ENCODE measurements at places on chromosomes 3 and 15.
A peak's percentile ranks its signal among the peaks of the same experiment; 100 is the strongest.

GRCh38 chr15:94453227-94453988 lies 222.0 kb downstream of the MCTP2 start:
- no peak for DNase-seq

DNA sequence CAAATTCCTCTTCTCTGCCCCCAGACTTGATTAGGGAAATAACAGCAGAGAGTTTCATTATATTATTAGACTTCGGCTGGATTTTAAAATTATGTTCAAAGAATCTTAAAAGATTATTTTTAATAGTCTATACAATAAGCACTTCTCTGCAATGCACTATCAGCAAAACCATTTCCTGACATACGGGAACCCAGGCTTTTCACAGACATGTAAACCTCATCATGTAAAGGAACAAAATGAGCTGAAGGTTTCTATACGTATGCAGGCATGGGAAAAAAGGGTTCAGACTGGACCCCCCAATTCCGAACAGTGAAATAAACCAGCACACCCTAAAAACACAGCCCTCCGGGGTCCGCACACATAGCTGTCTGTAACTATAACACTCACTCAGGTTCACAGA lies 77.5 kb upstream of the LMOD3 start:
- DNase-seq: no peak

- no peak for DNase-seq
Measured at GRCh38 chr3:152539191-152539764, 270.5 kb downstream of the MBNL1 start.

- no peak for DNase-seq
Measured at GRCh38 chr3:73707772-73708171, 83.0 kb upstream of the PDZRN3 start.

DNA sequence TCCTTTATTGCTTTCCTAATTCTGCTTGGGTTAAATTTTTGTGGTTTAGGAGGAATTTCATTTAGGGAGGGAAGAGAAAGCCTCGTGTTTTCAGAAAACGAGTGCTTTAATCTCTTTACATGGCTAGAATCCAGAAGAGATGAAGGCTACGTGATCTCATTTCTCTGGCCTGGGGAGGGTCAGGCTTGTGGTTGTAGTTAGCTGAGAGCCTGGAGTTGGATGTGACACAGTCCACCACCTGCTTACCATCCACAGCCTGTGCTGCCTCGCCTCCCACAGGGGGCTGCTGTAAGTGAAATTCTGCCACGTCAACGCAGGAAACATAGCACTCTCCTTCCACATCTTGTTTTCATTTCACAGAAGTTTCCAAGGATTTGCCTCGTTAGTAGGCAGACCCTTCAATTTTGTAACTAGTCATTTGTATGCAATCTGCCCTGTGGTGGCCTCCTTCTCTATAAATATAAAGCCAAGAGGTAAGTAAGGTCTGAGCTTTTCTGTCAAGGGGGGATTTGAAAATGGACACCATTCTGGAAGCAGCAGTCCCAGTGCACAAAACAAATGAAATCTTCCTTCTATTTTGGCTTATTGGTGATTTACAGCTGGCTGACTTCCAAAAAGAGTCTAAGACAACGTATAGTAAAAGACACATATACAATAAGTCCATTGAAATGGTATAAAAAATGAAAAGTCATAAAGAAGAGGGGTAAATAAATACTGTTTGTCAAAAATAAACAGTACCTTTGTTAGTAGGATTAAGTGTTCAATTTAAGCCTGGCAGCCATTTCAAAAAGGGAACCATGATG lies 3.4 kb downstream of the GXYLT2 start:
- DNase-seq: no peak

DNA sequence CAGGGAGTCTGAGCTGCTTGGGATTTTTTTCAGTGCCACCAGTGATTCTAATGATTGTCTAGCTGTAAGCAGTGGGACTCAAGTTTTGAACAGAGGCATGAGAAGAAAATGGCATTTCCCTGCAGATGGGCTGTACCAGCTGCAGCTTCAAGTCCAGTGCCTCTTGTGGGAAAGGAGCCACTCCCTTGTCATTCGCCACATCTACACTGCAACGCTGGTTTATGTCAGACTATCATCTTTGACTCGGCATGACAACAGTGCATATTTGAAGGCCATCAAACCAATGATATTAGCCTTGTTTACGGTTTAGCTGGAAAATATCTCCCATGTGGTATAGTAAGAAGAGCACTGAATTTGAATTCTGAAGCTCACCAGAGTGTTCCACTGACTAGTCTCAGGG lies 22.2 kb downstream of the SCG5 start:
- no peak for DNase-seq

- no peak for DNase-seq
Measured at GRCh38 chr15:55739641-55740040, 3.3 kb downstream of the PRTG start.

GRCh38 chr3:108713816-108714215 lies 43.4 kb downstream of the RETNLB start:
- no peak for DNase-seq

DNA sequence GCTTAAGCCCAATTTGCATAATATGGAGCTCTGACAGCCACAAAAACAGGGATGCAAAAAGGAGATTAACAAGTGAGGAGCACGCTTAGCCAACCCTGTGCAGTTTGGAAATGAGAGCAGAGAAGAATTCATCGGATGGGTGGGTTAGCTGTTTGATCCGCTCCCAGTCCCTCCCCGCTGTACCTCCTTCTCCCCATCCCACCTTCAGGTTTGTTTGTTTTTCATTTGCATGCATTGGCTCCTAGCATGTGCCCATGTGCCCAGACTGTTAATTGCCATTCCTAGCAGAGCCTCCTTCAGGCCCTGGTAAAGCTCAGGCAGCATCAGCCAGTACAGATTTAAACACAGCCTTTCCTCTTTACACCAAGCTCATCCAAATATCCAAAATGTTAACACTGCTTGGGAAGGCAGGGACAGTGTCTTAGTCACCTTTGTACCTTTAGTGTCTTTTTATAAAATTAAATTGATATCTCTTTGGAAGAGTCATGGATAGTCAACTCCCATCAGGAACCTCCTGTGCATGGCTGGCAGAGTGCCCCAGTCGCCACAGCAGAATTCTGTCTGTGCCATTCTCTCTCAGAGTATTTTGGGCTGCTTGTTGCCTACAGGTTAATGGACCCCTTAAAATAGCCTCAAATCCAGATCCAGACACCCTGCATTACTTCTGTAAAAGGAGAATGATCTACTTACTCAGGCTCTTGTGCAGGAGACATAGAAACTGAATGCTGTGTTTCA lies 244.2 kb downstream of the LSAMP start:
- no peak for DNase-seq

DNA sequence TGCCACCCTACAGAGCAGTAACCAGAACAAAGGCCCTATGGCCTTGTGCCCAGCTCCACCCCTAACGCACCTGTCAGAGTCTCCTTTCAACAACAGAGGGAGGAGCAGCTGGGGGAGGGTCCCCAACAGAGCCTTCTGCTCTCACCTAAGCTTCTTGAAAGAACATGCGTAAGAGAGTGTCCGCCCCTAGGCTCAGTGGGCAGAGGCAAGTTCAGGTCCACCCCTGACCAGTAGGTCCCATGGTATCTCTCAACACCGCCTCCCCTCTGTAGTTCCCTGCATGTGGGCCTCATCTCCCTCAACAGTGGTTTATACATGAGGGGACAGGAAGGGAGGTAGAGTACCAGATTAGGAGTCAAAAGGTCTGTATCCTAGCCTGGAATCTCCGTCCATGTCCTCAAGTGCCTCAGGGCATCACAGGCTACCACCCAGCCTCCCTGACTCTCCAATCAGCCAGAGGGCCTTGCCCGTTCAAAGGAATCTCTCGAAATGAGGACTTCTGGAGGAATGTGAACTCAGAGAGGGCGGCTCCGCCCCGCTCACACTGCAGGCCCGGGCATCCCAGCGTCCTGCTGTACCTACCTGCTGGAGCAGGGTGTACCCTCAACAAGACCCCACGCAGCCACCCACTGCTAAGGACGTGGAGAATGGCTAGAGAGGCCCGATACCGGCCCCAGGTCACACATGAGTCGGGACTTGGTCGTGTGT lies 680 bp downstream of the POC1A start:
- DNase-seq: peak; percentile 70

DNA sequence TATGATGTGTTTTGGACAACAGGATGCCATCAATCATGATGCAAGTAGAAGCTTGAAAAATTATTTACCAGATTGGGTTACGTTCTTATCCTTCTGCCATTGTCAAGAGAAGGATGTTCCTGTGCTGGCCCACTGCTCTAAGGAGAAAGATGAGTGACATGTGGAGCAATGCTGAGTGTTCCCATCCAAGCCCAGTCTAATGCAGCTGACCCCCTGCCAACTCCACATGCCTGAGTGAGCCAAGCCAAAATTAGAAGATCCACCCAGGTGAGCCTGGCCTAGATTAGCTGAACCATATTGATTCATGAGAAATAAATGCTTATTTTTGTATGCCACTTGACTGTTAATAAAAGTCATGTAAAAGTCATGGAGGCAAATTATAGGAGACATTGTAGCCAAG lies 446.5 kb downstream of the CNTN3 start:
- no peak for DNase-seq

- DNase-seq: peak; percentile 56
Measured at GRCh38 chr3:114608293-114608692, 314.5 kb downstream of the TIGIT start.

DNA sequence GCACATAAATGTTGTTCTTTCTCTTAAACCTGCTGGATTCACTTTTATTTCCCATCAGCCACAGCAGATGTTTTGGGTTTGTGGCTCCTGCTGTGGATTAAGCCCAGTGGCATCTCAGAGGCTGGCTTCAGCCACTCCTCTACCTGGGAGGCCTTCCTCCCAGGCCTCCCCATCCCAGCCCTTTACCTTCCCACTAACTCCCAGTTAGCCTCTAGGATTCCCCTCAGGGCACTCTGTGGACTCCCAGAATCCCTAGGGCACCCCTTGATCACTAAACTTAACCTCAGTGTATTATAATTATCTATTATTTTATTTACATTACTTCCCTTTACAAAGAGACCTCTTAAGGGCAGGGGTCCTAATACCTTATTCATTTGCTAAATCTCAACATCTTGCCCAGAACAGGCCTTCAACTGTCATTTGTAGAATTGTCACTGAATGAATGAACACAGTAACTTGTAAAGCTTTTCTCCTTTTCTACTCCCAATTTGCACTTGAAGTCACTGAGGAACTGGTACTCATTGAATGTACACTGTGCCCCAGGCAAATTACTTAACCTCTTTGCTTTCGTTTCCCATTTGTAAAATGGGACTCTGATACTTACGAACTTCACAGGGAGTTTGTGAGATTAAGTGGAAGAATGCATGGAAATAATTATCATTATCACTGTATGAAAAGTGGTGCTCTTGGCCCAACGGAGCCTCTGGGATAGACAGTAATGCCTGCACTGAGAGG lies 8.3 kb downstream of the CCDC13 start:
- no peak for DNase-seq

DNA sequence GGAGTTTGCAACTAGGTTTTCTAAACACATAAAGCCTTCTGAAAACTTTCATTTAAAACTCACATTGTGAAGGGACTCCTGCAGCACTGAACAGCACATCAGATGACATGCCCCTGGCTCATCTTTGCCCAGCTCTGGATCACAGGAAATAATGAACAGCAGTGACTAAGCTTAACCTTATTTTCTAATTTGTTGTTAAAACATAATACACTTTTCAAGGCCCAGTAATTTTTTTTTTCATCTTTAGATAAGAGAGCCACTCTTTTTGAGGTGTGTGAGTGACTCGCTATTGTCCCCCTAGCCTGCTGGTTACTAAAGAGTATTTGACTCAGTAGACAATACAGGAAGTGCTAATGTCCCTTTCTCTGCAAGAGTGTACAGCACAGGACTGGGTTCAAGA lies 204.0 kb downstream of the OSBPL10 start:
- DNase-seq: peak; percentile 44

GRCh38 chr3:190167936-190168680 lies 47.4 kb upstream of the P3H2 start:
- no peak for DNase-seq

- no peak for DNase-seq
Measured at GRCh38 chr15:65212097-65212496, 824 bp upstream of the CILP start.

DNA sequence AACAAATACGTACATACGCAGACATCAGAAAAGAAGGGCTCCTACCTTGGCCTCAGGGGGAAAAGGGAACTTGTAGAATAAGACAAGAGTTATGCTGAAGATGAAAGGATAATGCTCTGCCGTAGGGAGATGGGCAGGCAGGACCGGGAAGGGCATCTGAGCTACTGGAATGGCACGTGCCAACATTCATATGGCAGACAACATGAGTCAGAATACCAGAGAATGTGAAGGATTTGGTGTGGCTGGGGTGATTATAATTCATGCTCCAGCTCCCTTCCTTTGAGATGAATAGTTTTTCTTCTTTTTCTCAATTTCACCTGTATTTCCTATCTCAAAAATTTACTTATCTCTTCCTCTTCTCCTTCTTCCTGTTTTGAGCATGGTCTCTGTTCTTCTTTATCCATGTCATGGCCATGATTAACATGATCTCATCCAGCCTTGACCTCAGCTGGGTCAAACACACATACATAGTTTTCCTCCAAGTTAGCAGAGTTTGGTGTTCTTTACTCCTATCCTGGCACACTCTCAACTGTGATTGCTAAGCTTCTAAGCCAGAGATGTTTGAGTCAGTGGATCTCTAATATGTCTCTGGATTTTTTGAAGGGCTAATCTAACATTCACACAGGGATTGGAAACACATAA lies 507.0 kb downstream of the FOXP1 start:
- DNase-seq: no peak

DNA sequence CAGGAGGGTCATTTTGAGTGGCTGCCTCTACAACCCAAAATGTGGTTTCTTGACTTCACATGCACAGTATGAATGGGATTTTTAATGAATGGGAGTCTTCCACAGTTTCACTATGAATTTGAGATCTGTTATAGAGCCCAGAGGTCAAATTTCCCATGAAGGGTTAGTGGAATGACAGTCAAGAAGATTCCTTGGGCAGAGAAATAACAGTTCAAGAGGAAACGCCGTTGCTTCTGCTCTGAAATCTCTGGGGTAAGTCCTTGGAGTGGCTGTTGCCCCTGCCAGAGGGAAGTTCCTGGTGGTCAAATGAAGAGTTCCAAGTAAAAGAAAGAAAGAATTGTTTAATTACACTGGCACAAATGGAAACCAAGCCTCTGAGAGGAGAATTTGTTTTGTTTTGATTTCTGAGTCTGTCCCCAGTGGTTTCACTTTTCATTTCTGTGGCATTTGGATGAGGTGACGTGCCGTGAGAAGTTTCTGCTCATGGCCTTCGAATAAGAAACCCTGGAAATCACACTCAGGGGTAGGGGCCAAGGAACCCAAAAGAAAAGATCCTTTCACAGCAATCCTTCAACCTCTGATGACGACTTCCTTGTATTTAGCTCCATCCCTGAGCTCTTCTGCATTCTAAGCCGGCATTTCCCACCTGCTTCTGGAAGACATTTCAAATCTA lies 77.5 kb upstream of the IL12A start:
- no peak for DNase-seq

Data from RKO (cell line).